Thoracic aorta (tissue), 2 donors: ENCODE measurements at places on chromosomes 7 and 10.

GRCh38 chr7:71697400-71697799 is 565.5 kb downstream of the GALNT17 start:
- H3K27me3 ChIP-seq = no peaks in the 10 kb centered on the region
- no peaks in the 10 kb centered on the region for H3K36me3 ChIP-seq
- H3K27ac ChIP-seq = no peak overlapping the region
- H3K4me3 ChIP-seq = no peak overlapping the region
- no peaks in the 10 kb centered on the region for H3K4me1 ChIP-seq

DNA sequence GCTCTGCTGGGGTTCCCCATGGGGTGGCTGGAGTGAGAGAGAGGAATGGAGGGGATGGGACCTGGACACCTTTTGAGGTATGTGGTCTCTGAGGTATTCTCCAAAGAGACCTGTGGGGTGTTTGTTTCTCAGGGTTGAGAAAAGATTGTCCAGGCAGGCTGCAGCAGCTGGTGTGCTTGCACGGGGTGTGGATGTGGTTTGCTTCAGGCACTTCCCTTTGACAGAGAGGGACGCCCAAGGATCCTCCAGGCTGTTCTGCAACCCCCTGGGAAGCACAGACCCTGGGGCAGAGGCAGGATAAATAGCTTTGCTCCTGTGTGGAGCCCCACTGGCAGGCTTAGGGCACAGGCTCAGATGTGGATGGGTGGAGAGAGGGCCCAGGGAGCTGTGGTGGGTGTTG is 115.1 kb upstream of the AGK start:
- H3K27ac ChIP-seq = no peak overlapping the region
- H3K27me3 ChIP-seq = no peaks in the 10 kb centered on the region
- H3K4me1 ChIP-seq = no peaks in the 10 kb centered on the region

DNA sequence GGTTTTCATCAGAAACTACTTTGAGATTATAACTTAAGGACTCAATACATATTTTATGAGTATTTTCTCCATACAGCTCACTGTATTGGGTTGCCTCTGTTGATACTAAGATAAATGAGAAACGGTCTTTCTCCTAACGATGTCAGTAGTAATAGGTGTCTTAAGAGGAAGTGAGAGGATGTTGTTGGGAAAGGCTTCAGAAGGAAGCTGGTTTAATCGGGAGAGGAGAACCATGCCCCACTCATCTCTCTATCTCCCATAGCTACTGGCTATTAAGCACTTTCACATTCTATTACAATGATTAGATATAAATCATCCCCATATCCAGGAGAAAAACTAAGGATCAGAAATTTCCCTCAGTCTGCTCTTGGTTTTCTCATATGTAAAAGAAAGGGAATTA is 2.0 kb downstream of the CLEC5A start:
- H3K4me3 ChIP-seq = no peak overlapping the region
- no peak overlapping the region for H3K27ac ChIP-seq
- H3K36me3 ChIP-seq = no peaks in the 10 kb centered on the region
- no peaks in the 10 kb centered on the region for H3K27me3 ChIP-seq

- no peaks in the 10 kb centered on the region for H3K4me1 ChIP-seq
- H3K27ac ChIP-seq = no peak overlapping the region
- H3K27me3 ChIP-seq = no peaks in the 10 kb centered on the region
- DNase-seq = no peak
- no peak overlapping the region for H3K4me3 ChIP-seq
These were observed 6.1 kb downstream of the MSMB start for GRCh38 chr10:46040004-46040403.

DNA sequence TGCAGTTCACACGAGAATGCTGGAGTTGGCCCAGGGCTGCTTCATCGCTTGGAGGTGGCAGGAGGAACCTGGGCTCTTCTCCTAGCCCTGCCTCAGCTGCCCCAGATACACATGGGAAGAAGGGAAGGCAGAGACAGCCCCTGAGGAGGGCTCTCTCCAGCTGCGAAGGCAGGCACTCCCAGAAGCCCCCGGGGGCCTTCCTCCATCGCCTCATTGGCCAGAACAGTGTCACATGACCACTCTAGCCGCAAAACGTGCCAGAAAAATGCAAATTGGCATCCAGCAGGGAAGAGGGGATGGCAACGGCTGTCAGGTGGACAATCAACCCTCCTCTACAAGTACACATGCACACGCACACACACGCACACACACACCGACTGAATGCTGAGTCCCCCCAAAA is 217.8 kb upstream of the FRMD4A start:
- no peaks in the 10 kb centered on the region for H3K27me3 ChIP-seq
- H3K36me3 ChIP-seq = no peaks in the 10 kb centered on the region
- no peak overlapping the region for H3K4me3 ChIP-seq

GRCh38 chr10:93154531-93154930 is 80.8 kb downstream of the CYP26A1 start:
- no peaks in the 10 kb centered on the region for H3K27me3 ChIP-seq
- no peak overlapping the region for H3K4me3 ChIP-seq
- no peak overlapping the region for H3K27ac ChIP-seq
- no peak for DNase-seq
- H3K4me1 ChIP-seq = no peaks in the 10 kb centered on the region

- no peak for DNase-seq
- no peak overlapping the region for H3K4me3 ChIP-seq
- H3K27me3 ChIP-seq = no peaks in the 10 kb centered on the region
- peaks cover 40% of the 10 kb centered on the region for H3K36me3 ChIP-seq
- peaks cover 15% of the 10 kb centered on the region for H3K4me1 ChIP-seq
- no peak overlapping the region for H3K27ac ChIP-seq
These were observed 156.0 kb downstream of the EGFR start for GRCh38 chr7:55174856-55175255.

DNA sequence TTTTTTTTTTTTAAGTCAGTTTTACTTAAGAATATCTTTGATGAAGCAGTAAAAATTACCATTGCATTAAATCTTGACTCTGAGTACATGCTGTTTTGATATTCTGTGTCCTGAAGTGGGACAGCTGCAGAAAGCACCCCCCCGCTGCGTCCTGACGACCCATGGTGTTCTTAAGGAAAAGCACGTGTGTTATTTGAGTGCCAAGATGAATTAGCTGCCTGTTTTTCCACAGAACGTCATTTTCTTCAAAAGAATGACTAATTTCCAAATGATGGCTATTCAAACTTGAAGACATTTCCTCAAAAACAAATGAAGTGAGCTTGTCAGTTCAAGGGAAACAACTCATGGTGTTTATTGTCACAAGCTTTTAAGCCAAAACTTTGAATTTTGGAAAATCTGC is 45.9 kb downstream of the CREM start:
- H3K4me3 ChIP-seq = no peak overlapping the region
- H3K27me3 ChIP-seq = no peaks in the 10 kb centered on the region
- H3K36me3 ChIP-seq = no peaks in the 10 kb centered on the region

- no peak overlapping the region for H3K27ac ChIP-seq
- no peaks in the 10 kb centered on the region for H3K27me3 ChIP-seq
- no peak for DNase-seq
- no peaks in the 10 kb centered on the region for H3K4me1 ChIP-seq
These were observed 235.5 kb downstream of the CCSER2 start for GRCh38 chr10:84563868-84564267.

GRCh38 chr10:15814565-15814964 is 45.7 kb downstream of the MINDY3 start:
- H3K4me3 ChIP-seq = no peak overlapping the region
- H3K27ac ChIP-seq = peak overlapping the region; percentile 57
- H3K36me3 ChIP-seq = no peaks in the 10 kb centered on the region
- peaks cover 28% of the 10 kb centered on the region for H3K4me1 ChIP-seq
- no peak for DNase-seq
- H3K27me3 ChIP-seq = no peaks in the 10 kb centered on the region

DNA sequence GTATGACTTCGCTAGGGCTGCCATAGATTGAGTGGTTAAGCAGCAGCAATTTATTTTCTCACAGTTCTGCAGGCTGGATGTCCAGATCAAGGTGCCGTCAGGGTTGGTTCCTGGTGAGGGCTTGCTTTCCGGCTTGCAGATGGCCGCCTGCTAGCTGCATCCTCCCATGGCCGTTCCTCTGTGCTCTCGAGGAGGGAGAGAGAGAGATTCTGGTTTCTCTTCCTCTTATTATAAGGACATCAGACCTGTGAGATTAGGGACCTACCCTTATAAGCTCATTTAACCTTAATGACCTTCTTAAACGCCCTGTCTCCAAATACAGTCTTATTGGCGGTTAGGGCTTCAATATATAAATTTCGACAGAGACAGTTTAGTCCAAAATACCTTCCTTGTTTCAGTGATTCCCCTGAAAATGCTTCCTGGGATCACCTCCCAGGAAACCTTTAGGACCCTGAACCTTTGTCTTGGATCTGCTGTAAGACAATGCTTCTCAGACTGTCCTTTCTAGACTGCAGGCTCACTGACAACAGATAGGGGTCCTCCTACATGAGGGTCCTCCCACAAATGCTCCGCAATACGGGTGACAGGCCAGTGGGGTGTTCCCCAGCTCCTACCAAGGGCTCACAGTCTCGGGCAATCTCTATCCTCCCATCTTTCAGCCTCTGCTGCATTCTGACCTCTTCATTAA is 82.5 kb upstream of the BAIAP2L1 start:
- no peak overlapping the region for H3K27ac ChIP-seq
- H3K27me3 ChIP-seq = no peaks in the 10 kb centered on the region
- H3K36me3 ChIP-seq = no peaks in the 10 kb centered on the region
- no peak for DNase-seq
